ENCODE measurements at places on chromosomes 6 and 20.

GRCh38 chr6:53917464-53917842, 122.6 kb downstream of the LRRC1 start:
- DNase-seq: no peak

- no peak for DNase-seq
Observed at GRCh38 chr20:20237093-20237959, 130.6 kb upstream of the INSM1 start.

DNA sequence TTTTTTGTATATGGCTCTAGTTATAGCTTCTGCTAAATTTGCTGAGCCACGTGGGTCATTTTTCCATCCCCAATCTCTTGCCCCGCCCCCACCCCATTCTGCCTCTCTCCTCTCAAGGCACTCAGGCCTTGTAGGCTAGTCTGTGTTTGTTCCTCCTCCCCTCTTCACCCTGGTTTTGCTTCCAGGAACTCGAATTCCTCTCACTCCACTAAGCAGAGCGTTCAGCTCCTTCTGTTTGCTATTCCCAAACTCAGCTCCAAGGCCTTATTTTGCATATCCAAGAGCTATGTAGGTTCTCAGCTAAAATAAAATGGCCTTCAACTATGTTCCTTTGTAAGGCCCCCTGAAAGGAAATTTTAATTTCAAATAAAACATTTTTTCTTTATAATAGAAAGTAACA, 1293.7 kb downstream of the EPHA7 start:
- no peak for DNase-seq

- no peak for DNase-seq
Observed at GRCh38 chr6:56101141-56101553, 146.2 kb downstream of the COL21A1 start.

DNA sequence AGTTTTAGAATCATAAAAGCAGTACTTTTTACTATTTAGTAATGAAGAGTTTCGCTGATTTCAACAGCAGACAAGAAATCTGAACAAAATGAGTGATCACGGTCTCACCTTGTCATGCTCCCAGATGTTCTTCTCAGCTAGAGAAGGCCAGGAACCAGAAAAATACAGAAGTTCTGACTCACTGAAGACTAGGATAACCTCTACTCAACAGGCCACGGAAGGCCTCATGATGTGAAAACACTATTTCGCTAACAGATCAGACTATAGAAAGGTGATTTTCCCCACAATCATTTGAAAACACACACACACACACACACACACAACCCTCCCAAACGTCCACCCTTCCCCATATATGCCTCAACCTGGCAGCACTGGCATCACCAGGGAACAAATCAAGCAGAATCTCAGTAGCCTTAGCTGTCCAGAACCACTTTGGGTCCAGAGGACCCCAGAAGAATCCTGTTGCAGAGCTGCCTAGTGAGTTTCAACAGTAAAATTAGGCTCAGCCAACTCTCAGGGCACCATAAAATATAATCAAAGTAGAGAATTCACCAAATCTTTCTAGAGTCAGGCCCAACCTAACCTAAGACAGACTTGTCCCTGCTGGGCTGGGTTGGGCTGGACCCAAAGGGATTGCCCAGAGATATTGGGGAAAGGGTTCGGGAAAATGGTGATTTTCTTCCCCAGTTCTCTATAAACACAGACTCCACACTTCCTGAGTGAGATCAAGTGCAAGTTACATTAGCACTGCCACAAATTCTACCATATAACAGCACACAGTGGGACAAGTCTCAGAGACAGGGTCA, 7.9 kb downstream of the EXOC2 start:
- DNase-seq: no peak

DNA sequence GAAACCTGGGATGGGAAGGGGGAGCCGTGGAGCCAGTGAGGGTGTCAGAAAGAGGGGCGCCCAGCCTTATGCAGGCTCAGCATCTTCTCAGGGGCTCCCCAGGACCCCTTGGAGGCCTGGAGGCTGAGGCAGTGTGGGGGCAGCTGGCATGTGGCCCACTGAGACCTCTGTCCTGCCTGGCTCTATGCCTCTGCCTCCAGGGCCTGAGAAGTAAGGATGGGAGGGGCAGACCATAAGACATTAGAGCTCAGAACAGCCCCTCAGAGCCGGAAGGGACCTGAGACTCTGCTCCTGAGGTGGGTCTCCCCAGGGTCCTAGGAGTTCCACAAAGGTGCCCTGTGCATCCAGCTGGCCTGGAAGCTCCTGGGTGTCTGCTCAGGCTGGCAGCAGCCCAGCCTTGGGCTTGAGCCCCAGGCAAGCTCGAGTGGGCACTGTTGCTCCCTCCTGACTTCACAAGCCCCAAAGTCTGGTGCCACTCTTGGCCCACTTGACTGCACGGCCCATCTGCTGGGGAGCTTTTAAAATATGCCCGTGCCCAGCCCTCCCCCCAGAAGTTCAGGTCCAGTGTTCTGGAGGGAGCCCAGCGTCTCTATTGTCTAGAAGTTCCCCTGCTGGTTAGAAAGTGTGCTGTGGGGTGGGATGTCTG, 126.8 kb downstream of the GRM4 start:
- no peak for DNase-seq

- DNase-seq: no peak
Observed at GRCh38 chr20:38242848-38243708, 17.5 kb downstream of the KIAA1755 start.

- no peak for DNase-seq
Observed at GRCh38 chr6:132466952-132467351, 46.0 kb downstream of the STX7 start.

DNA sequence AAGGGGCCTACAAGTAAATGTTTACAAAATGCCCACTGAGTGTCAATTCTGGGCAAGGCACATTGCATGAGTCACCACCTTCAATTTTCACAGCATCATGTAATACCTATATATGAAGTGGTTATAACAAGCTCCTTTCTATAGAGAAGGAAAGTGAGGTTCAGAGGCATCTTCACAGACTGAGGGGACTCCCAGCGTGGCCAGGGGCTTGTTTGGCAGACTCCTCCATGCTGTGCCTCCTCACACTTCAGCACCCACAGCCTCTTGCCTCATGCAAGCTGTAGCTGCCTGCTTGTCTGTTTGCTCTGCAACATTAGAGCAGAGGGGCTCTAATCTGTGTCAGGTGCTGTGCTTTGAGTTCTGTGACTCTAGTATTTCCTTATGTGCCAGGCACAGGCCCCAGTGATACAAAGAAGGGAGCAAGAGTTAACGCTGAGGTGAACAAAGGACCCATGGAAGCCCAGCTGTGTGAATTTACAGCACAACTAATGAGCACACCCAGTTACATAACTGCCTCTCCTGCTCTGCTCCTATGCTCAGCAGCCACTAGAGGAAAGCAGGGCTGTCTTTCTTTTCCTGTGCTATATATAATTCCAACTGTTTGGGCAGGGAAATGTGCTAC, 72.3 kb downstream of the ZHX3 start:
- DNase-seq: no peak

DNA sequence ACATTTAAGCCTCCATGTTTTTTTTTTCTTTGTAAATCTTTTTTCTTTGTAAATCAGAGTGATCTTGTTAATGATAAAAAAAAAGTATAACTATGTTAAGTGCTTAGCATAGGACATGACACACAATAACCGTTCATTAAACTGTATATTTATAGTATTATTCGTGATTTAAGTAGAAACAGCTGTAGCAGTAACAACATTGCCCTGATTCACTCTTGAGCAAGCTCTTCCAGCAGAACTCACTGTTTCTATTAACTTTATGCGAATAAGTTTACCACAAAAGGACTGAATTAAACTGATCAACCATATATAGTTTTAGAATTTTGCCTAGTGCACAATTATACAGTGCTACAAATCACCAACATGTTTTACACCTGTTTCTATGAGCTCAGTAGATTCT, 1338.0 kb upstream of the EYS start:
- DNase-seq: no peak

GRCh38 chr20:34251619-34252018, 10.4 kb downstream of the ASIP start:
- no peak for DNase-seq

DNA sequence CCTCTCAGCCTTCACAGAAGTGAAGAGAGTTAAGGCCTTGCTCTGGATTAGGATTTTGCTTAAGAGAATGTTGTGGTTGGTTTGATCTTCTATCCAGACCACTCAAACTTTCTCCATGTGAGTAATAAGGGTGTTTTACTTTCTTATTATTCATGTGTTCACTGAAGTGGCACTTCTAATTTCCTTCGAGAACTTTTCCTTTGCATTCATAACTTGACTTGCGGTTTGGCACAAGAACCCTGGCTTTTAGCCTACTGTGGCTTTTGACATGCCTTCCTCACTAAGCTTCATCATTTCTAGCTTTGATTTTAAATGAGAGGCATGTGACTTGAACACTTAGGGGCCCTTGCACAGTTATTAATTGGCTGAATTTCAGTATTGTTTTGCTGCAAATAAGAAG, 166.1 kb upstream of the OPRM1 start:
- no peak for DNase-seq

DNA sequence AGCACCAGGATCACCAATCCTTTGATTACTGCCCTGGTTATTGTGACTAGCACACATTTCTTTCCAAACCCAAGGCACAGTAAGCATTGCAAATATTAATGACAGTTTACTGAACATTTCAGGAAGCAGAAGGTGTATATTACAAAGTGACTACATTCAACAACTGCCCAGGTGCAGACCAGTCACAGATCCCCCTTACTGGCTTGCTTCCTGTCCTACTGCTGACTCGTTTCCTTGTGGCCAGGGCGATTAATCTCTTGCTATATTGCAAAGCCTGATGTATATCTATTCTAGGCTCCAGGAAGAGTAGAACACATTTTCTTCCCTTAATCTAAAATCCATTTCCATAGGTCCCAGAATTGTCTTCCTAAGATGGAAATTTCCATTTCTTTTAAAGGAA, 77.2 kb upstream of the EPHA7 start:
- DNase-seq: no peak

GRCh38 chr6:27129095-27129815, 118.2 kb upstream of the PRSS16 start:
- no peak for DNase-seq

DNA sequence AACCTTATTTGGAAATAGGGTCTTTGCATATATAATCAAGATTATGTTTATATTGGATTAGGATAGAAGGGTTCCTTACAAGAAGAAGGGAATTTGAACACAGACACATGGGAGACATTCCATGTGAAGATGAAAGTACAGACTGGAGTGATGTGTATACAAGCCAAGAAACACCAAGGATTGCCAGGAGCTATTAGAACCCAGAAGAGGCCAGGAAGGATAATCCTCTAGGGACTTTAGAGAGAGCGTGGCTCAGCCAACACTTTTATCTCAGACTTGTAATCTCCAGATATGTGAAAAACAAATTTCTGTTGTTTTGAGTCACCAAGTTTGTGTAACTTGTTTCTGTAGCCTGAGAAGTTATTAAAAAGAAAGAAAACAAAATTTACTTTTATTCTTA, 1173.9 kb upstream of the CITED2 start:
- DNase-seq: no peak

DNA sequence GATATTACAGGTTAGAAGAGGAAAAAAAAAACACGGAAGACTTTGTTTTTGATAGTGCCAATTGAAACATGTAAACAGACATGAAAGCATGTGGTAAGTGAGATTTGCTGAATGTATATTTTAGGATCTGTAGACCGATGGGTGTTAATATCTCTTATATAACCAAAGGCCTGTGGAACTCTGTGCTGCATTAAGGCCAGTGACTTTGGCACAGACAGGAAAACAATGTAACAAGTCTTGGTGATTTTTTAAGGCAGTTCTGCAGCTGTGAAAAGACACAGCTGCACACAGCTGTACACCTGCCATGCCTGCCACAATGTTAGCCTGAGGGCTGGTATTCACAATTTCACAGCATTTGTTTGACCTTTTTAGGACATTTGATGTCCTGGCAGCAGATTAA, 6.1 kb downstream of the SOBP start:
- no peak for DNase-seq

DNA sequence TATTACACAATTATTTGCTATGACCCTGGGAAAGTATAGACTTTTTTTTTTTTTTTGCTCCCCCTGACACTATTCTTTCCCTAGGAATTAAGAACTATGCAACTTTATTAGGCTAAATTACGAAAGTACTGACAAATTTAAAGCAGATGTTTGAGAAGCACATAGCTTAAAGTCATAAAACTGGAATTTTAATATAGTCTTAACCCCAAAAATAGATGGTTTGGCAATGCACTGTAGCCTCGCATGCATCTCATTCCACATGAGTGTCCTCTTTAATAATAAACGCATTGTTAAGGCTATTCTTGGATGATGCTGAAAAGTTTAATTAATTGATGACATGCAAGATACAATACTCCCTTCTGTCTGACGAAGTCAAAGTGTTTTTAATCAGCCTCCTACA, 49.3 kb downstream of the TBC1D7 start:
- DNase-seq: no peak

DNA sequence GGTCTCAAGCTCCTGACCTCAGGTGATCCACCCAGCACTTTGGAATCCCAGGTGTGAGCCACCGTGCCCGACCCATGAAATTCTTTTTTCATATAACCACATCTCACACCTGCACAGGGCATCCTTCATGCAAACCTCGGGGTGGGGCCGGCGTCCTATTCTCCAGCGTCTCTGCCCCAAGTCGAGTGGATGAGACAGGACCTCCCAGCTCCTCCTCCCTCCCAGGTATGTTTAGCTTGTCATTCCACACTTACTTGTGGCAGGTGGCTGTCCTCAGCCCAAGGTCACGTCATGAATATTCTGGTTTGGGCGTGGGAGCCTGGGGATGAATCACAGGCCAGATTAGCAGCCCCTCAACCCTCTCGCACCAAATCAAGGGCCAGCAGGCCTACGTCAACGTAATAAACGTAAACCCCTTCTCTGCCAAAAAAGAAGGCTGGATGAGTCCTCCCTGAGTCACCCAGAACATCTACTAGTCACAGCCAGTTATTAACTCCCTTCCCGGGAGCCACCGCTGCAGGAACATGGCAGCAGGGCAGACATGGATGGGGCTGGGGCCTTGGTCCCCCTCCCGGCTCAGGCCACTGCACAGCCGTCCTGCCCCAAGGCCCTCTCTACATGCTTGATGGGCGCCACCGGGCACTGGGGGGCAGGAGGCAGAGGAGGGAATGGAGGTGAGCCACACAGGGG, 91.7 kb downstream of the YTHDF1 start:
- DNase-seq: peak; percentile 15

DNA sequence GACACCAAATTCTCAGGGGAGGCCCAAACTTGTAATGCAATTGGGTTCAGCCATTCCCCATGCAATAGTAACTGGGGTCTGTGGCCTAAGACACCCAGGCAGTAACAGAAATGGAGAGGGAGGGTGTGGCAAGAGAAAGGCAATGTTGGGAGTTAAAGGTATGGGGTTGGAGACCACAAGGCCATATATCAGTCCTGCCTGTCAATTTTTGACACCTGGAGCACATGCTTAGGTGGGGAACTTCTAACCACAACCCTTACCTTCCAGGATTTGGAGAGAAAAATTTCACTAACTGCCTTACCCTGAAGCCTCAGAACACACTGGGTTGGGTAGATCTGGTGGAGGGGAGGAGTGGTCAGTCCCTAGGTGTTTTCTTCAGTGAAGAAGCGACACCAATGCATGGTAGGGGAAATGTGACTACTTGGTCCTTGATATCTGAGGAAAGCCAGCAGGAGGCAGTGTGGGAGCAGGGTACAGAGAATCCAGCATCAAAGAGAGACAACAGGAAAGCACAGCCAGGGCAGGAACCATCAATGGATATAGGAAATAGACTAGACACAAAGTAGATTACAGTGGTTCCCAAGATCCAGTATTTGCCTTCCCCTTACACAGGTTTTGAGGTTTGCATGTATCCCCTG, 6.8 kb upstream of the USP49 start:
- DNase-seq: peak; percentile 39

GRCh38 chr6:117028256-117028655, 151.2 kb downstream of the RFX6 start:
- DNase-seq: no peak
